ENCODE measurements at places on chromosomes 5 and 9.

DNA sequence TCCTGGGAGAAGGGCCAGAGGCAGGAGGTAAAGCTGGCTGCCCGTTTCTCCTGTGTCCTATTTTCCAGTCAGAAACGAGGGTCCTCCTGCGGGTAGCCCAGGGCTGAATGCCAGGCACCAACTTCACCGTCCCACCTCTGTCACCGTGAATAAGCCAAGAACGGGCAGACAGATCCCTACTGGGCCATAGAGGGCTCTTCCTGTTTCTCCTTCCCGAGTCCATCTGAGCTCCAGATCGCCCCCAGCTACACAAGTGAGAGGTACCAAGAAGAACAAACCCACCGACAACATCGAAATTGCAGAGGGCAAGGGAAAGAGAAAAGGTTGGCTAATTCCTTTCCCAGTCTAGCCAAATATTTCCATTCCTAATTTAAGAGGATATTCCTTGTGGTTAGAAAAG is 93.7 kb downstream of the SPOCK1 start:
- DNase-seq: no peak

DNA sequence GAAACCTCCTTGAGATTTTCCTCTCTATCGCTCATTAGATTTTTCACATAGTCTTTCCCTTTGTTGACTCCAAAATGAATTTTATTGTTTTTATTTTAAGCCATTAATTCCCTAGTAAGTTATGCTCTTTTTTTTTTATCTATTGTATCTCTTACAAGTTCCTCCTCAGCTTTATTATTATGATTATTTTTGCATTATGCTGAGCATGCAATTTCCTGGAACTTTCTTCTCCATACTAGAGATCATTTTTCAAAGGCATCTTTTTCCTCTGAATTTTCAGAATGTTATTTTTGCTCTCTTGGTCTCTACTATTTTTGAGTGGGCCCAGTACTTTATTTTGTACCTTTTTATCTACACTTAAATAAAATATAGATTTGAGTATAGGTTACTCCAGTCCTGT is 376.6 kb upstream of the SEMA6A start:
- no peak for DNase-seq

- peak; percentile 40 for DNase-seq
Measured at GRCh38 chr9:109705515-109705914, 74.5 kb upstream of the PALM2AKAP2 start.

- DNase-seq: no peak
Measured at GRCh38 chr9:121604242-121604641, 47.2 kb upstream of the DAB2IP start.

- DNase-seq: no peak
Measured at GRCh38 chr5:58810086-58810485, 227.2 kb downstream of the RAB3C start.

DNA sequence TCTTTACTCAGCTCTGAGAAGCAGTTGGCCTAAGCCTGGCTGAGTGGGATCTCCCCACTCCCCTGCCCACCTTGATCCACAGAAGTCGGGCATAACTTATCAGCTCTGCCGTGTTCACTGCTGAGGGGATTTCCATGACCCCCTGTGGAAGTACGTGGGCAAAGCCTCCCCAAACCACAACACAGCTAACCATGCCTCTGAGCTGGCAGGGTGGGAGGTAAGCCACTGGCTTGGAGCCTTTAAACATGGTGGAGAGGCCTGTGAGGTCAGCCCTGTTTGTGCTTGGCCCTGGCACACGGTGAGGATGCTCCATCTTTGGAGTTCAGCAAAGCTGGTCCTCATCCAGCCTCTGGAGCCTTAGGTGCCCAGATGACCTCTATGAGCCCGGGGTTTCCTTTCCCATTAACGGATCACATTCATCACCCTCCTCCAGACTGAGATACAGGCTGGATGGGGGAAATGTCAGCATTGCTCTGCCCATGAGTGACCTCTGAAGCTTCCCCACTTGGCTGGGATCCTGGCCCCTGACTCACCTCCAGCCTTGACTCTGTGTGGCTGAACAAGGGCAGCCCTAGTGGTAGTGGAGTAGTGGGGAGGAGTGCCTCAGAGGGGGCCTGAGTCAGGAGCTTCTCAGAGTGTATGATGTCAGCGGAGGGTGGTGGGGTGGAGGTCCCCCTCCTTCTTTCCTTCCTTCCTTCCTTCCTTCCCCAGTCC is 6.2 kb downstream of the PDLIM4 start:
- DNase-seq: peak; percentile 69

GRCh38 chr5:55896663-55897062 is 45.5 kb downstream of the IL31RA start:
- DNase-seq: peak; percentile 56

- no peak for DNase-seq
Measured at GRCh38 chr9:121830441-121831140, 179.2 kb downstream of the DAB2IP start.

- DNase-seq: no peak
Measured at GRCh38 chr5:150080696-150081435, 5.5 kb downstream of the CSF1R start.

DNA sequence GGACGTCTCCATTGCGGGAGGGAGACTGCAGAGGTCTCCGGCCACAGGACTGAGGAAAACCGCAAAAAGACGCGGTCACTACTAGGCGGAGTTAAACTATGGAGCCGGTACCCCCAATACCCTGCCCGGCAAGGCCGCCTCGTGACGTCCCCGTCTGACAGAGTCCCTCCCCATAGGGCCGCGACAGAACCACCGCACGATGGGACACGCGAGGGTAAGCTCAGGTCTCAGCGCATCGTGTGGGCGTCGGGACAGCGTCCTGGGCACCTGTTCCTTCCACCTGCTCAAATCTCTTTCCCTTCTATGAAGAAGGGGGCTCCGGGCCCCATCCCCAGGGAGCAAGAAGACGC is 35.2 kb upstream of the GLDC start:
- no peak for DNase-seq

- DNase-seq: no peak
Measured at GRCh38 chr9:110951805-110952539, 86.3 kb downstream of the LPAR1 start.

DNA sequence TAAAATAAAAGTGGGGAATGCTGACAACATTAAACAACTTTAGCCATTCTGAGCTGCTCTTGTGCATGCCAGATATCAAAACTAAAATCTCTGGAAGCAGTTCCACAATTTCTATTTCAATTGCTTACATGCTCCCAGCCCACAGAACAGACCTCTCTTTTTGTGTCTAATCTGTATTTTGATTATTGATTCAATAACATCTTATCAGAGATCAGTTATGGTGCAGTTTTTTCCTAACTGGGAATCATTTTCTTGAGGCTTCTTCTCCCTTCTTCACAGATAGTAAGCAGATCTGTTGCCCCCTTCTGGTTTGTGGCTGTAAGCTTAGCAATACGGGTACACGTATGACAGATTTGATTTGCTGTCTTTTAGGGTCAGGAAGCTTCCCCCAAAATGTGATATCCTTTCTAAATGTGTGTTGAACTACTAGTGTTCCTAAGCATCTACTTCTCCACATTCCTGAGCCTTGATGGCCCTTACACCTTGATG is 39.4 kb downstream of the MRPS27 start:
- DNase-seq: peak; percentile 66

GRCh38 chr9:71876106-71876505 is 34.9 kb downstream of the ABHD17B start:
- no peak for DNase-seq

DNA sequence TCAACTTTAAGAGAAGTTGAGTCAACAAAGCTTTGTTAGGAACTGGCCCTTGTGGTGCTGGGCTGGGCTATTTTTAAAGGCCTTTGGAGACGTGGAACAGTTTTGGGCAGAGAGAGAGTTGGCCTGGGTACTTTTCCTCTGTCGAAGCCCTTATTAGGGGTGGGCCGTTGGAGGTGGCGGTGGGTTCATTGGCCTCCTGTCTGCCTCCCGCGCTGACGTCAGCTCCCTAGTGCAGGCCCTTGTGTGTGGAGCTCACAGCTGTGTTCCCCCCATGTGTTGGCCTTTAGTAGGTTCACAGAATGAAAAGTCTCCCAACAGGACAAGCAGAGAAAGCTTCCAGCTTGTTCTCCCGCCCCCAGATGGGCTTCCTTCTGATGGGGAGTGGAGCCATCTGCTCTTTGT is 2.7 kb downstream of the NCS1 start:
- DNase-seq: no peak

DNA sequence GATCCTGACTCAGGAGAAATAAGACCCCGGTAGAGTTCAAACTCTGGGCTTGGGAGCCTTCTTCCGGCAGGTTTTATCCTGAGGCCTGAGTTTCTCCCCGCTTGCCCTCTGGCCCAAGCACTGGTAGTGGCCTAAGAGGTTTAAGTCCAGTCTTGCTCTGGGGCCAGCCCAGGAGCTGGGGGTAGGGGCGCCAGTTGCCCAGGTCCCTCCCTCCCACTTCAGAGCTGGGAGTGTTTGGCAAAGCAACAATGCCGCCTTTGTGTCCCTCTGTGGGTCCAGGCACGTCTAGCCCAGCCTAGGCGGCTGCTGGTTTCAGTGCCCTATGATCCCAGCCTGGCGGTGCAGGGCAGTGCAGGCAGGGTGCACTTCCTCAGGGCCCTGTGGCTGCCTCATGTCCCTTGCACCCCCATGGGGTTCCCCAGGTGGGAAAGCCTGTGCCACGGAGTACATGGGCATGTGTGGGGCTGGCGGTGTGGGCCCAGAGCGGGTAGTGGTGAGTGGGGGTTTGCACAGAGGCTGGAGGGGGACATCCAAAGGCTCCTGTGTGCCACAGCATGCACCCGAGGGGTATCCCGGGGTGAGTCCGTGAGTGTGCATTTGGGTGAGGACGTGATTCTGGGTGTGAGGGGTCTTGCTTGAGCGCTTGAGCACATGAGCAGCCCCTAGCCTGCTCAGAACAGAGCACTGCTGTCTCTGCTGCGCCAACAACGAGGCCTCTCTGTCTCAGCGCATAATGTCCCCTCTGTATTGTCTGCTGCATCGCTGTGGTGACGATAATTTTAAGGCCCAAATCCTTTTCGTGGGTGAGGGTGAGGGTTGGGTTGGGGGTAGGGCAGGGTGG is 61.7 kb upstream of the PSD2 start:
- DNase-seq: no peak

DNA sequence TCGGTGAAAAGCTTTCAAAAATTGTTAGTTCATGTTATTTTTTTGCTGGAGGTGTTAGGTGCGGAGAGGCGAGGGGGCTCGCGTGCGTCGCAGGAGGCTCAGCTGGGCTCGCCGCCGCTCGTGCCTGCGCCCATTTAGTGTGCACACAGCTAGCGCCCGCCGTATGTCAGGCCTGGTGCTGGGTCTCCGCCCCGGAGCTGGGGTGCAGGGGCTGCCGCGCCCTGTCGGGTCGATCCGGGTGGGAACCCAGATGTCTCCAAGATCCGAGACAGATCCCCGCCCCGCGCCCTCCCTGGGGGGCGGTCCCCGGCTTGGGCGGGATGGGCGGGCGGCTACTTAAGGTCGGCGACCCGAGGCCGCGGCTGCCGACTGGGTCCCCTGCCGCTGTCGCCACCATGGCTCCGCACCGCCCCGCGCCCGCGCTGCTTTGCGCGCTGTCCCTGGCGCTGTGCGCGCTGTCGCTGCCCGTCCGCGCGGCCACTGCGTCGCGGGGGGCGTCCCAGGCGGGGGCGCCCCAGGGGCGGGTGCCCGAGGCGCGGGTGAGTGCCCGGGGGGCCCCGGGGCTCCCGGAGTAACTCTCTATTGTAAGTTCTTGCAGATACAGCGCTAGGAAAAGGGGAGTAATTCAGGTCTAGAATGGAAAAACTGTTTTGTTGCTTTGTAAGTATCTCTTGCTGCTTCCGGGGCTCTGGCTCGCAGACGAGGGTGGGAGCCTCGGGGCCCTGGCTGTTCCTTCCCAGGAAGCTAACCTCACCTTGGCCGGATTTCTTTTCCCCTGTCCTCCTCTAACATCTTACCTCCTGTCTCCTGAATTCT is 31.7 kb downstream of the GSN start:
- peak; percentile 47 for DNase-seq

GRCh38 chr5:137792303-137792702 is 38.1 kb upstream of the HNRNPA0 start:
- DNase-seq: no peak

DNA sequence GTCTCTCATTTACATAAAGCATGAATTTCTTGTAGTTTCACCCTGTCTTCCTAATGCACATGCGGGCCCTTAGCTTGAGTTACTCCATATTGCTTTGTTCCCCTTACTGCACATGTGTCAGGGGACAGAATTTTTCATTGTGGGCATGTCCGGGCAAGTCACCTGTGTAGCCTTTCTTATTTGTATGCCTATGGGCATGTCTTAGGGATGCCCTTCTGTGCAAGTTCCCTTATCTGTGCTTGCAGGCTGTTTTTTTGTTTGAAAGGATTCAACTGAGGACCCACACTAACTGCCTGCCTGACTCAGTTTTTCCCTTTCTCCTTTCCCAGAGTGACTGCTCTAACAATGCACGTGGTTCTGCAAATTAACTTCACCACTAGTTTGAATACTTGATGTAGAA is 161.7 kb downstream of the YTHDC2 start:
- DNase-seq: no peak

GRCh38 chr5:31866166-31866565 is 227.2 kb downstream of the PDZD2 start:
- DNase-seq: no peak

- DNase-seq: no peak
Measured at GRCh38 chr5:110203661-110204060, 513.9 kb downstream of the MAN2A1 start.

GRCh38 chr9:94867842-94868312 is 141.4 kb downstream of the AOPEP start:
- peak; percentile 92 for DNase-seq

DNA sequence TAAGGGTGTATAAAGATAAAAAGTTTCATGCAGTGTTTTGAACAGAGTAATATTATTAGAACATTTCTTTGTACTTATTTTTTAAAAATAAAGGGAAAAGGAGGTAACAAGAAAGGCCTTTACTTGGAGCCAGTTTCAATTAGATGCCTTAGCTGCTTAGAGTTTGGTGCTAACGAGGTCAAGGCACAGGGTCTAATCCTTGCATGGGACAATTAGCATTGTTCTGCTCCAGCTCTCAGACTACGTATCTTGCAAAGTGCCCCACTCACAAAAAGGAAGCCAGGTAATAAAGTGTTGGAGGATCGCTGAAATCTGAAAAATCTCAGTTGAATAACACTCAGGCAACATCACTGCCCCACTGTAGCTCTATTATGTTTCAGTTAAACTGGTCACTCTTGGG is 2011.3 kb downstream of the EFNA5 start:
- DNase-seq: no peak

DNA sequence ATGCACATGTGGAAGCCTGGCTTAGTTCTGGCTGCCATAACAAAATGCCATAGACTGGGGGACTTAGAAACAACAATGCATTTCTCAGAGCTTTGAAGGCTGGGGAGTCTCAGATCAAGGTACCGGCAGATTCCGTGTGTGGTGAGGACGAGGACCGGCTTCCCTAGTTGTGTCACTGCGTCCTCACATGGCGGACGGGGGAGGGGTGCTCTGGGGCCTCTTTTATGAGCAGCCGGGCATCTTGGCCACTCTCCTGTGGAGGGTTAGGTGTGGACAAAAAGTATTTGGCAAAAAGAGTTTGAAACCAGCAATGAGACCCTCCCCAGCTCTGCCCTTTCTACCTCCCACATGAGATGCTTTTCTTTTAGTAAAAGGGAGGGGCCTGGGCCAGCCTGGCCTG is 118.5 kb upstream of the LPCAT1 start:
- no peak for DNase-seq
